ENCODE measurements at places on chromosomes 4 and X.

DNA sequence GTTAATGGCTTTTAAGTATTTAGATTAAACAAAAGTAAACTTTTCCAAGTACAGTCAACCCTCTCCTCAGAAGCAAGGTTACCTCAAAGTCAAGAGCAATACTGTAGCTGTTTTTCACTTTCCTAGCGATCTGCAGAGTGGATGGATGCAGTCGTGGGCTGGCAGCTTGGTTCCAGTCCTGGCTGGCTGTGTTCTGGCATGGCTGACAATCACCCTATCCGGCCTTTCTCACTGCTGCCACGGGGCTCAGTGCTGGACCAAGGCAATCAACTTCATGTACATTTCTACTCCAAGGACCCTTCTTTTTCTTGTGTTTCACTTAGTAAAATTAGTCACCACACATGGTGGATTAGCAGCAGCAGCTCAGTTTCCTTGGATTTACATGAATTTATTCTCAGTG is 208.3 kb downstream of the GABRB1 start:
- DNase-seq = no peak

DNA sequence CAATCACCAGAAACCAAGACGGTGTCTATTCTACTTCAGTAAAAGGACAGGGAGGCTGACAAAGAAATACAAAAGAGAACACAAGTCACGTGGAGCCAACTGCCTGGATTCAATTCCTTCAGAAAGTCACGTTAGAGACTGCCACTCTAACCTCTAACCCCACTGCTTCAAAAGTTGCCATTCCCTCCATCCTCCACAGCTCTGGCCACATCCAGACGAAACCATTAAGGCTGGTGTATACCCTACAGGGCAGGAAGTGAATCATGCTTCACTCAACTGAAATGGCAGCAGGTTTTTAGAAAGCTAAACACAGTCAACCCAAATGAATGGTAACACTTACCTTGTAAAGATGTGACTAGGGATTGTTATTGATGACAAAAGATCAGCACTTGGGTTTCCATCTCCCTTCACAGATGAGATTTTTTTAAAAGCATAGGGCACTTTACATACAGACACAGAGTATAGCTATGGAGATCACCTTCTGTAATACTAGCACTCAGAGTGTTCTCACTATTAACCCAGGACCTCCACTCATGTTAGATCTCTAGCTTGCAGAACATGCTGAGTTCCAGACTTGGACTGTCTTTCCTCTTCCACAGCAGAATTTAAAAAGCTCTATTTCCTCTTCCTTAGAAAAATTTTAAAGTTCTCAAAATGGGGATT is 37.4 kb downstream of the MAML3 start:
- peak; percentile 57 for DNase-seq

GRCh38 chr4:15132739-15133138 is 130.5 kb downstream of the CPEB2 start:
- DNase-seq = no peak

DNA sequence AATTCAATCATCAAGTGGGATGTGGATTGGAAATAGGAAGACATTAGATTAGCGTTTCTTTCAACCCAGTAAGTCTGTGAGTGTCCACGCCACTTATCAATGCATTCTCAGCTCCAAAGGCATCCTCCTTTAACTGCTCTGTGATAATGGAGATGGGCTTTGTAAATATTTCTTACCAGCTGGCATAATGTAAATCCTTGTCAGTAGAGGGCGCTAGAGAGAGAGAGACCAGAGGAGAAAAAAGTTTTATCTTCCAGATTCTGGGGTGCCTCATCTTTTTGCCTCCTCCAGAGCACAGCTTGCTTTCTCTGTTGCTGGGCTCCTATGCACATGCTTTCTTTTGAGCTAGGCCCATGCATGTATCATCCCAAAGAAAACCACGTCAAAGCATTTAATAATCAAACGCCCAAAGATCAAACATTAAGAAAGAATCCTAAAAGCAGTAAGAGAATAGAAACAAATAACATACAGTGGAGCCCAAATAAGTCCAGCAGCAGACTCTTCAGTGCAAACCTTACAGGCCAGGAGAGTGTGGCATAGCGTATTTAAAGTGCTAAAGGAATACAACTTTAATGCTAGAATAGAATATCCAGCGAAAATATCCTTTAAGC is 9.6 kb upstream of the MTMR1 start:
- peak; percentile 54 for DNase-seq

DNA sequence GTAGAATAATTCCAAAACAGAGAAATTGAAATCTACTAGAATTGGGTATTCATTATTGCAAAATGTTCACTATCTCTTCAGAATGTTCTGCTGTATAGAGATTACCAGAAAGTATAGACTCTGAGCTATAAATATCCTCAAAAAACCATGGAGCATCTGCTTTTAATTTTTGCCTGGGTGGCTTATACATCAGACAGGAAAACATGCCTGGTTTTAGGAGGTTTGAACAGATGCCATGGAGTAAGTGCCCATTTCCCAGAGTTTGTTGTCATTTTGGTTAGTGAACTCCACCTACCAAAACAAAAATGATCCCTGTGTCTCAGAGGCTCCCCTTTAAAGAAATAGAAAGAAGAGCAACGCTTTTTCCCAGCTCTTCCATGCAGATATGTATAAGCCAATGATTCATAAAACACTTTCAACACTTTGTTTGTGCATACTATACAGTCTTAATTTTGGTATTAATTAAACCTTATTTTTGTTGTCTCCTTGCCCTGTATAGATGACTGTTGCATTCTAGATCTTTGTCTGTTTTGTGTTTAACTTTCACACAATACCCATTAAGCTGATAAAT is 68.7 kb downstream of the MEPE start:
- DNase-seq = peak; percentile 71

DNA sequence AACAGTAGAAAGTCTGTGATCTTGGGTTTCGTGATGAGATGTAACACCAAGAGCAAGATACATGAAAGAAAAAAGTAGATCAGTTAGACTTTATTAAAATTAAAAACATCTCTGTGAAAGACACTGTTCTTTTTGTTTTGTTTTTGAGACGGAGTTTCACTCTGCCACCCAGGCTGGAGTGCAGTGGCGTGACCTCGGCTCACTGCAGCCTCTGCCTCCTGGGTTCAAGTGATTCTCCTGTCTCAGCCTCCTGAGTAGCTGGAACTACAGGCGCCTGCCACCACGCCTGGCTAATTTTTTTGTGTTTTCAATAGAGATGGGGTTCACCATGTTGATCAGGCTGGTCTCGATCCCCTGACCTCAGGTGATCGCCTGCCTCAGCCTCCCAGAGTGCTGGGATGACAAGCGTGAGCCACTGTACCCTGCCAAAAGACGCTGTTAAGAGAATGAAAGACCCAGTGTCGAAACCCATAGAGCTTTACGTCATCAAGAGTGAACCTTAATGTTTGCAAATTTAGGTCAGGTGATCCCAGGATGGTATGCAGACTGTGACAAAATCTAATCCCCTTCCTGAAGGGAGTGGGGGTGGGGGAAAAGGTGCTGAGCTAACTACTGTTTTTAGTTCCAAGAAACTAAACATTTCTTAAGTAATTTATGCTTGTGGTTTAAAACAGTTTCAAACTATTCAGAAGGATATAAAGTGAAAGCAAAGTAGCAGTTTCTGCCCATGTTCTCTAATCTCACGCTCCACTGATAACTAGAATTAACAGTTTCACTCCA is 8.0 kb downstream of the OFD1 start:
- DNase-seq = no peak

GRCh38 chr4:58957711-58958110 is 1847.5 kb upstream of the IGFBP7 start:
- no peak for DNase-seq

- DNase-seq = peak; percentile 0
Measured at GRCh38 chrX:36431819-36432218, 512.3 kb downstream of the CFAP47 start.

DNA sequence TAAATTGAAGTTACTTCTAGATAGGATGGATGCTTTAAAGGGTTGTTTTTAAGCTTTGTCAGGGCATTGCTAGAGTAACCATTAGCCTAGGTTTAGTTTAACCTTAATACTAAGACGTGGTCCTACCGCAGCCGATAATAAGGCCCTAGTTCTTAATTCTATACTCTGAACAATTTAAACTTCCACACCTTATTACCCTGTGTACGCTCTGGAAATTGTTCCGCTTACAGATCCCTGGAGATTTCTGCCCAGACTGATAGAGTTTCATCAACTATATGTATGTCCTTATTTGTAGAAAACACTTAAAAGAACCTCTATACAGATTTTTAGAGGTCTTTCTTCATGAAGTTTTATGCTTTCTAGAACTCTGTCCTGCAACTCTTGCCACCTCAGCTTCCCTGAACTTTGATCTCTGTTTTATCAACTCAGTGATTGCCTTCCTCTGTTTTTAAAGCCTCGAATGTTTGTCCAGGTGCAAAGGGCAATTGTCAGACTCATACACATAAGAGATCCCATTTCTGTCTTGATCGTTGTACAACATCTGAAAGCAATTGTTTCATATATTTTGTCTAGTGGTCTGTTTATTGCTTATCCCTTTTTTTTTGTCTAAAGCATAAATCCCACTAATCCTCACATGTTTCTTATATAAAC is 71.1 kb upstream of the VCX start:
- no peak for DNase-seq

DNA sequence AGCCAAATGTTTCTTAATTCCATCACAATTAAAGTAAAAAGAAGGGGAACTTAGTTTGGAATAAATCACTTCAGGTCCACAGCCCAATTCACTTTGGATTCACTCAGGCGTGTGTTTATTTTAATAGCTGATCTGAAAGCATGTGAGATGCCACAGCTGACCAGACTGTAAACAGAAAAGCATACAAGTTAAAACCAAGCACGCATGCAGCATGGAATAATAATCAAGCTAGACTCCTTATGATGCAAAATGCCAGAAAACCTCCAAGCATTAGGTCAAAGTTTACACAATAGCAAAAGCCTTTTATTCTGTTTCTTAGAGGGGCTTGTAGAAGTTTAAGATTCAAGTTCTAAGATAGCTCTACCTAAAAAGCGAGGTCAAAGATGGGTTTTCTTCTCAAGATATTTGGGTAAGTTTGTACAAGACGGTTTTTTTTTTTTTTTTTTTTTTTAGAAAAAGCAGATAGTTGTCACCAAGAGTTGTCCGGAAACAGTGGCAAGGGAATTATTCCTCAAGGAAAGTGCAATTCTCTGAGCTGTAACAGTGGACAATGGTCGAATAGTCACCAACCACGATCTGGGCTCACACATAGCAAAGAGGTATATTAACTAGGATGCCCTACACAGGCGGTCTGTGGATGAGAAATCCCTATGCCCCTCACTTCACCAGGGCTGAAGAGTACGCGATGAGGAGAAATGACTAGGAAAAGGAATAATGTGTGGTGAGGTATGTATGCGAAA is 763 bp upstream of the PRRG1 start:
- peak; percentile 71 for DNase-seq

DNA sequence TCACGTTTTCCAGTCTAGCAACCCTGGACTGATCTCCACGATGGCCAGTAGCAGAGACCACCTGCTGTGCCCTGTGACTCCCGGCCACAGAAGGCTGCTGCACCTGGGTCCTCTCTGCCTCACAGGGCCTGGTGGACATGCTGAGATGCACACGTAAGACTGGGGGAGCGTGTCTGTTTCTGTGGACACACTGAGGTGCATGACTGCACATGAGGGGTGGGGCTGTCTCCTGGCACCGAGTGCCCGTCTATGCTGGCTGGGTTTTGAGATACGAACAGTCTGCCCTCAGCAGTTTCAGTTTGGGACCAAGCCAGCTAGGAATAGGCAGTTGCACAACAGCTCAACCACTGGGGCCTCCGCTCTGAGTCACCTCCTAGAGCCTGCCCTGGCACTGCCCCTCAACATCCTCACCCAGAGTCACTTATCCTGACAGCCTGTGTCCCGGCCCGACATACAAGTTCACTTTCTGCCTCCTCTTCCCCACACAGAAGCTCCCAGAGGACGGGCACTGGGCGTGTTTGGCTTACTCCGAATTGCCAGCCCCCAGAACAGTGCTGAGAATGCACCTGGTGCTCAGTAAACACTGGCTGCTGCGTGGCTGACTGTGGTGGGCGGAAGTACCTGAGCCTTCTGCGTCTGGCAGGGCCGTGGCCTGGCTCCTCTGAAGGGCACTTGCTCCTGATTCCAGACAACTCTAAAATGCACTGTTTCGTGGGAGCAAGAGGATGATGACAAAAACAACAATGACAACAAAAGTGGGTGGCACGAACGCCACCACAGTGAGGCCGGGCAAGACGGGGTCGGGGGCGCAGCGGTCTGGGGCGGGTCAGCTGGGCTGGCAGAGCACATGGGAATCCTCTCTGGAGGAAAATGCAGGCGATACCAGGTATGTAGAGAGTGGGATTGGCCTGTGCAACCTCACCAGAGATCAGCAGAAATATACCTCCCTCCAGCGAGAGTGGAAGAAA is 30.9 kb downstream of the RNF212 start:
- DNase-seq = peak; percentile 75

GRCh38 chrX:47501226-47502074 is 18.4 kb upstream of the ZNF41 start:
- DNase-seq = peak; percentile 70

DNA sequence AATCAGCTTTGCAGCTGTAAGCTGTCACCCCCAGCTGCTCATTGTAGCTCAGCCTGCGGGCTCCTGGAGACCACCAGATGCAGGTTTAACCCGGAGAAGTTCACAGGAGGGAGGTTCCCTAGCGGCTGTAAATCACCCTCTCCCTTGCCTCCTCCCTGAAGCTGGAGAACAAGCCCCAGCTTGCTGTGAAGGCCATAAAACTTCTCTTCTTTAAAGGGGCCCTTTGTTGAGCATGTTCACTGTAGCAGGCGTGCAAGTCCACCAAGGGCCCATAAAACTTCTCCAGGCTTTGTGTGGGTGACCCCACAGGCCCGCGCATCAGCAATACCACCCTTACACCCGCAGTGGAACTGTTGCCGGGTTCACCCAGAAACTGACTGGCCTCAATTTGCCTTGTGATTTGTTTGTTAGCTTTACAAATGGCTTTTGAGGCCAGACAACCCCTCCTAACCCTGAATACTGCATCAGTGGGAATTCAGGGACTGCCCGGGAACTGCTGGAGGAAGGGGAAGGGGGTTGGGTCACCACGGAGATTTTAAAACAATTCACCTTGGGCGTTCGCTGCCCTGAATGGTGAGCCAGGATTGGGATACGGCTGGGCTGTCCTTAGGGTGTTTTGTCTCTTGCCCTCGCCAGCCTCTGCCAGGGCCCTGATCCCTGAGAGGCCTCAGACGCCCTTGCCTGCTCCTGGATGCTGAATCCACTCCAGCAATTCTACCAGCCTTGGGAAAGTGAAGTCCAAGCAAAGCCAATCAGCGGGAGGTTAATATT is 49.5 kb upstream of the ATP6AP2 start:
- no peak for DNase-seq

- no peak for DNase-seq
Measured at GRCh38 chr4:44415251-44415650, 33.4 kb downstream of the KCTD8 start.

- no peak for DNase-seq
Measured at GRCh38 chr4:144501231-144501780, 144.7 kb upstream of the HHIP start.

Measured in EH (cell line).